ENCODE measurements at places on chromosomes 3 and 15.

DNA sequence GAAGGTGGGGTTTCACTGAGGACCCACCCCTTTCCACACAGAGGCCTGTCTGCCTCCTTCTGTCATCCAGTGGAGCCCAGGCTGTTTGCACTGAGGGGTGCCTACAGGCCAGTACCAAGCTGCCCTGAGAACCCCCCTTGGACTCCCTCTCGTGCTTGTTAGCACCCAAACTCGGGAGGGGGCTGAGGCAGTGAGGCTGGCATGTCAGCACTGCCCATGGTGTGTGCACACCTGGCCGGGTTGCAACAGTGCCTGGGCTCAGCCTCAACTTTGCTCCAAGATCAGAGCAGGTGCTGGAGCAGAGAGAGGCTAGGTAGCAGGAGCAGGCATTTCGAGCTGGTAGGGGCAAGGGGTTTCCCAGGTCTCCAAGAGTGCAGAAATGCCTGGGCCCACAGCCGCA, 90.0 kb downstream of the PIK3R4 start:
- no peak for DNase-seq

GRCh38 chr3:158379517-158379916, 191.5 kb upstream of the MLF1 start:
- no peak for DNase-seq

- no peak for DNase-seq
Observed at GRCh38 chr3:45623846-45624245, 29.3 kb downstream of the LIMD1 start.

- no peak for DNase-seq
Observed at GRCh38 chr15:99753066-99753465, 19.8 kb upstream of the LYSMD4 start.

GRCh38 chr3:23949784-23950183, 4.7 kb downstream of the NR1D2 start:
- no peak for DNase-seq

DNA sequence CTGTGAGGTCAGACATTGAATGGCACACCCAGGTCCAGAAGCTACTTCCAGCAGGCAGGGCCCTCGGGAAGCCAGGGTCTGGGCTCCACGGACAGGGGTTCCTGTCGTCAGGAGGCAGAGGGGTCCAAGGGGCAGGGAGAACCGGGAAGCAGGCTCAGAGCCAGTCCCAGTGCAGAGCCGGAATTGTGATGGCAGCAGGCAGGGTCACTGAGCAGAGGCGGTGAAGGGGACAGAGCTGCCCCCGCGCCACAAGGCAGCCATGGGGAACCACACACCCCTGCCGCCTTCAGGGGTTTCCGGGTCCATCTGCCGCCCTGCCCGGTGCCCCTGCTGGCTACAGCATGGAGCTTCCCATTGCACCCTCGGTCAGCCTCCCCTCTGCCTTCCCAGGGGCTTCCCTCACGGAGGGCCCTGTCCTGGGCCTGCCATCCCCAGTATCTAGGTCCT, 136.9 kb downstream of the NSMCE3 start:
- DNase-seq = no peak

DNA sequence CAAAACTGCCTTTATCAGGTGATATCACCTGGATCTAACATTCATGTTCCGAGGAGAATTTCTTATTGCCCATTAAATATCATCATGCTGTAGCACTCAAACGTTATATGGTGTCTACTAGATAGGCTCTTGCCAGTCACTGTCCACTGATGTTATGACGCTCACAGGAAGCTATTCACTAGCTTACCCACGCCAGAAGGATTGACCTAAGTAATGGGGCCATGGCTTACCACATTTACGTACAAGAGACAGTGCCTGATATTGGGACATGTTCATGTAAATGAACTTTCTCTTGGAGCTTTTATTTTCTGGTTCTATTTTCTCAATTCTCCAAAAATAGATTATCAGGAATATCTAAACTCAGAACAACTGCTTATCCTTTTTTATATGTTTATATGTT, 91.7 kb upstream of the NAALADL2 start:
- no peak for DNase-seq

GRCh38 chr3:65953881-65954733, 84.6 kb downstream of the MAGI1 start:
- no peak for DNase-seq

- no peak for DNase-seq
Observed at GRCh38 chr3:120775411-120775810, 32.9 kb downstream of the GTF2E1 start.

GRCh38 chr3:12393894-12394293, 90.4 kb upstream of the TSEN2 start:
- DNase-seq = no peak

GRCh38 chr3:115233021-115233420, 85.9 kb upstream of the ZBTB20 start:
- DNase-seq = no peak

- DNase-seq = no peak
Observed at GRCh38 chr3:192830291-192831110, 87.2 kb downstream of the MB21D2 start.

DNA sequence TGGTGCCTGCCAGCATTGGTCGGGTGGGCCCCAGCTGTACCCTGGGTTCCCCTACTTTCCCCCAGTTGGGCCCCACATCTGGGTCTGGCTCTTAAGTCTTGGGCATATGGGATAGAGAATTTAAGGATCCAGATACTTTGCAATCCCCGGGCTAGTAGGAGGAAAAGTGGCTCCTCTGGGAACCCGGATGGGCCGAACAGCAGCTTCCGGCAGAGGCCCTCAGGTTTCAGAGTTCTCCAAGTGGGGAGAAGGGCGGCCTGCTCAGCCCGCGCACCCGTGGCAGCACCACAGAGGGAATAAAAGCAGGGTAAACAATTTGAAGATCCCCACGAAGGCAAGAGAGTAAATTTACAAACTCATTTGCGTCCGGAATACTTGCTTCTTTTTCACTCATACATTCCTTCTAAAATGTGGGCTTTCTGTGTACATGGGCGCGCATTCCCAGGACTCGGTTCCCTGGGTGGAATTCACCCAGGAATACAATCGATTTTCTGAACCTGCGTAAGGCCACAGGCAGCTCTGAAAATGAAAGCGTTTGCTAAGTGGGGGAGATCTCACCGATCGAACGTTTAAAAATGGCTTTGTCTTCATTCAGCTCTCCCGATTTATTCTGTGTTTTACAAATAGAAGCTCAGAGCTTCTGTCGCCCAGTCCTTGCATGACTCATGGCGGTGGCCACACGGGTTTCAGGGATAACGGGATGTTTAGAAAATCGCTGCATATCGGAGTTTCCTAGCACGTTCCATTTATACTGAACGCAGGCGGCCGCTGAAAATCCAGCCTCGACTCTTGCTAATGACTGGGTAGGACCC, 74.0 kb upstream of the POLG start:
- DNase-seq = no peak

GRCh38 chr3:100114413-100115030, at the start of gene FILIP1L:
TSS of gene FILIP1L (minus strand) at chr3:100114501.
- no peak for DNase-seq

GRCh38 chr15:78050441-78050809, 27.1 kb downstream of the TBC1D2B start:
- DNase-seq = no peak

DNA sequence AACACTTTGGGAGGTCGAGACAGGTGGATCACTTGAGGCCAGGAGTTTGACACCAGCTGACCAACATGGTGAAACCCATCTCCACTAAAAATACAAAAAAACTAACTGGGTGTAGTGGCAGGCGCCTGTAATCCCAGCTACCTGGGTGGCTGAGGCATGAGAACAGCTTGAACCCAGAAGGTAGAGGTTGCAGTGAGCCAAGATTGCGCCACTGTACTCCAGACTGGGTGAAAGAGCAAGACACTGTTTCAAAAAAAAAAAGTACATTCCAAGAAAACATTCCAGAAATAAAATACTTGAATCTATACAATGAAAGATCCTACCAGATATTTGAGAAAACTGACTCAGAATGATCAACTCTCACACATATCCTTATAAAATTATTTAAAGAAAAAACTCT, 30.4 kb downstream of the TFDP2 start:
- DNase-seq = no peak

- DNase-seq = no peak
Observed at GRCh38 chr3:38650248-38650951, 913 bp upstream of the SCN5A start.

- no peak for DNase-seq
Observed at GRCh38 chr15:89035658-89036057, 52.6 kb upstream of the ABHD2 start.

- DNase-seq = no peak
Observed at GRCh38 chr3:180267202-180267843, 230.6 kb upstream of the PEX5L start.

DNA sequence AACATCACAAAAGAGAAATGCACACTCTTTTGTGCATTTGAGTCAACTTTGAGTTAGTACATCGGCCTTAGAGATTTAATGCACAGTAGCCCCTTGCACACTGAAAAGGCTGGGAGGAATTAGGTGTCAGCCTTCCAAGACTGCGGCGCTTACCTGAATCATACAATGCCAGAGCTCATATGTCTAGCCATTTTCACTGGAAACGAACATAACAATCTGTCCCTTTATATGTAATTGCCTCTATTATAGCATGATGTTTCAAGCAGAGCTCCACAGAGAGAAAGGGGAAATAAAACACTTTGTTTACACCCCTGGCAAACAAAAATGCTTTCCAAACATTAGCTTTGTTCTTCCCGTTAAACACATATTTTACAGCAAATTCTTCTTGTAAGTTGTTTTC, 315.7 kb upstream of the SLCO3A1 start:
- DNase-seq = no peak

- DNase-seq = no peak
Observed at GRCh38 chr15:22895465-22896190, 57.2 kb downstream of the NIPA2 start.

GRCh38 chr3:149021830-149022229, 30.5 kb downstream of the GYG1 start:
- DNase-seq = no peak

DNA sequence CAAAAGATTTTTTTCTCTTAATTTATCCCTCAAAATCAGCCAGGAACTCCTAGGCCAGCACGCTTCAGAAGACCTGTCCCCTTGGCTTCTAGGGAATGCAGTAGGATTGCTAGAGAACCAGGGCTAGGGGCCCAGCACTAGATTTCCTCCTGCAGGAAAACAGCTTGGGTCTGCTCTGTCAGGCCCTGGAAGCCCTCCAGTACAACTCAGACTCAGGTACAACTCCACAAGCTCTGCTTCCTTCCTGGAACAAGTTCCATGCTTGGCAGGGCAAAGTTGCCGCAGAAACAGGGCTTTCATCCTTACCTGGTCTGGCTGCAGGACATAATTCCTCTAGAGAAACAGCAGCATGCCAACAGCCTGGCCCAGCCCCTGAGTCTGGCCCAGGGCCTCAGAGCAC, 96.1 kb upstream of the CTNNB1 start:
- no peak for DNase-seq

- DNase-seq = no peak
Observed at GRCh38 chr3:112644453-112644852, 3.5 kb upstream of the CCDC80 start.

- no peak for DNase-seq
Observed at GRCh38 chr3:55160241-55160983, 232.6 kb upstream of the LRTM1 start.

GRCh38 chr3:171948674-171949073, 90.7 kb upstream of the FNDC3B start:
- no peak for DNase-seq

DNA sequence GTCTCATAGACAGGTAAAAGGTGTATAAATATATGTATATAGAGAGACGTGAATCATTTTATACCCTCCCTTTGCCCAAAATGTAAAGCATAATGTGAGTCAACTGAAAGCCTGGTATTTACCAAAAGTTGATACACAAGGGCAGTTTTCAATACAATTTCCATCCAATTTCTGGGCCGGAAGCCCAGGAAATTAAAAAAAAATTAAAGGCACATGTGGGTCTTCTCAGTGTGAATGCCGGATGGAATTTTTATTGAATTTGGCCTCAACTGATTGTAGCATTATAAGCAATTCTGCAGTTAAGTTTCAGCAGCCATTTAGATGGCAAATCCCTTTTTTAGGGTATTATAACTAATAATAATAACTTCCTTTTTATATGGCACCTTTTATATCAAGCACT, 3.3 kb upstream of the CNTN3 start:
- no peak for DNase-seq
